Placental pericyte (primary cell): ENCODE measurements at places on chromosomes 2 and 18. TPM values are rescaled to one million over a fixed set of nuclear protein-coding genes. Genes with fewer than 3 reads are reported as not detected.

Gene CD302
- total RNA-seq: 3.6 and 4.2 TPM in 2 replicates

Gene VWC2L
- total RNA-seq: not detected in 2 replicates

Gene DUSP2
- total RNA-seq: 0.57 TPM in 1 of 2 replicates, not detected in the other

Gene SH2D6
- not detected in 2 replicates for total RNA-seq

Gene CAD
- total RNA-seq: 34.4 and 72.2 TPM in 2 replicates

Gene ZAP70
- 0.43 TPM in 1 of 2 replicates, not detected in the other for total RNA-seq

Gene FEV
- total RNA-seq: not detected in 2 replicates

Gene DSC3
- total RNA-seq: under 0.01 and 0.14 TPM in 2 replicates

Gene SLC16A14
- total RNA-seq: 0.22 and 0.29 TPM in 2 replicates

Gene ASB18
- total RNA-seq: not detected in 2 replicates

Gene TCF7L1
- total RNA-seq: 3.7 and 4.2 TPM in 2 replicates

Gene MYOM1
- total RNA-seq: 0.14 and 0.22 TPM in 2 replicates

Gene PGAP1
- total RNA-seq: 3.3 and 9.0 TPM in 2 replicates

Gene GPATCH11
- total RNA-seq: 3.7 and 13.6 TPM in 2 replicates

Gene PDE11A
- 0.43 TPM in 1 of 2 replicates, not detected in the other for total RNA-seq

Gene GRB14
- total RNA-seq: not detected in 2 replicates

Gene MMADHC
- 184 and 190 TPM in 2 replicates for total RNA-seq

Gene HOXD13
- not detected in 2 replicates for total RNA-seq

Gene CXCR2
- not detected in 2 replicates for total RNA-seq

Gene GBX2
- total RNA-seq: 0.66 and 1.3 TPM in 2 replicates

Gene CCDC102B
- total RNA-seq: 5.0 and 16.0 TPM in 2 replicates

Gene C18orf54
- 0.66 and 8.9 TPM in 2 replicates for total RNA-seq

Gene PPIL3
- total RNA-seq: 39.5 and 40.9 TPM in 2 replicates

Gene SERPINB7
- 1.5 and 33.6 TPM in 2 replicates for total RNA-seq

Gene MYO3B
- under 0.01 TPM in 2 replicates for total RNA-seq

Gene SCYGR4
- total RNA-seq: not detected in 2 replicates

Gene SP140
- total RNA-seq: 1.1 and 4.4 TPM in 2 replicates

Gene C2orf15
- total RNA-seq: not detected in 2 replicates

Gene TTN
- total RNA-seq: under 0.01 TPM in 2 replicates

Gene DQX1
- not detected in 2 replicates for total RNA-seq

Gene PDK1
- 8.9 and 12.9 TPM in 2 replicates for total RNA-seq

Gene DSG1
- total RNA-seq: not detected in 2 replicates

Gene REG3A
- not detected in 2 replicates for total RNA-seq

Gene ALPG
- total RNA-seq: not detected in 2 replicates

Gene COQ10B
- total RNA-seq: 41.6 and 68.9 TPM in 2 replicates

Gene RAPGEF4
- total RNA-seq: 0.14 and 0.44 TPM in 2 replicates

Gene KATNAL2
- 0.88 and 1.6 TPM in 2 replicates for total RNA-seq

Gene FNDC4
- 2.2 and 14.0 TPM in 2 replicates for total RNA-seq

Gene CFAP210
- not detected in 2 replicates for total RNA-seq

Gene MEP1B
- total RNA-seq: not detected in 2 replicates

Gene LYPD6B
- 5.4 and 12.5 TPM in 2 replicates for total RNA-seq

Gene TSPYL6
- not detected in 2 replicates for total RNA-seq

Gene TUBB8B
- not detected in 2 replicates for total RNA-seq

Gene TCF23
- total RNA-seq: not detected in 2 replicates

Gene SP5
- not detected in 2 replicates for total RNA-seq

Gene AKAIN1
- not detected in 2 replicates for total RNA-seq

Gene PAX8
- 2.9 and 3.1 TPM in 2 replicates for total RNA-seq

Gene CXXC1
- 52.0 and 53.0 TPM in 2 replicates for total RNA-seq

Gene GALR1
- total RNA-seq: not detected in 2 replicates

Gene CMPK2
- 0.22 and 5.0 TPM in 2 replicates for total RNA-seq

Gene NTSR2
- not detected in 2 replicates for total RNA-seq

Gene TRABD2A
- 1.8 and 2.6 TPM in 2 replicates for total RNA-seq

Gene COL4A3
- total RNA-seq: under 0.01 TPM in 1 of 2 replicates, not detected in the other

Gene NDUFV2
- total RNA-seq: 72.7 and 103 TPM in 2 replicates

Gene GPN1
- total RNA-seq: 30.4 and 53.0 TPM in 2 replicates

Gene RSAD2
- 0.43 TPM in 1 of 2 replicates, not detected in the other for total RNA-seq
